Activated T-helper 2 cell treated with anti-CD3 and anti-CD28 coated beads, Interferon-gamma antibody, Interleukin-2, Interleukin-4, amounts not matched to agents 10 μg/mL and 5 μg/mL and 100 μg/mL, durations not matched to agents 14 hours and 24 hours and 36 hours (primary cell): ENCODE measurements at places on chromosomes 11 and 22. TPM values are rescaled to one million over a fixed set of nuclear protein-coding genes. Genes with fewer than 3 reads are reported as not detected.

DNA sequence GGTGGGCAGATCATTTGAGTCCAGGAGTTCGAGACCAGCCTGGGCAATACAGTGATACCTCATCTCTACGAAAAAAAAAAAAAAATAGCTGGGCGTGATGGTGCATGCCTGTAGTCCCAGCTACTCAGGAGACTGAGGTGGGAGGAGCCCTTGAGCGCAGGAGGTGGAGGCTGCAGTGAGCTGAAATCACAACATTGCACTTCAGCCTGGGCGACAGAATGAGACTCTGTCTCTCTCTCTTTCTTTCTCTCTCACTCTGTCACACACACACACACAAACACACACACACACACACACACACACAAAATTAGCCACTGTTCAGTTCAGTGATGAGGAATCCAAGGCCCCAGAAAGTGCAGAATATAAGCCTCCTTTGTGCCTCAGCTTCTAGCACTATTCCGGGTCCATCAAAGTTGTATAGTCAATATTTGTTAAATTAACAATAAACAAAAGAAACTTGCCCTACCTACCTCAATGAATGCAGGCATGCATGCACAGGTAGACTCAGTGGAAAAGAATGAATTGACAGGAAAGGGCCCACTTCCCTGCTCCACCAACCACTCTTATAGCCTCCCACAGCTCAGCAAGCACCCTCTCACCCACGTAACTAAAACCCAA lies 3.9 kb upstream of the SMIM35 start:
- H3K27me3 ChIP-seq: peaks cover 4% of the 10 kb centered on the region
- no peaks in the 10 kb centered on the region for H3K36me3 ChIP-seq
- no peak overlapping the region for H3K27ac ChIP-seq
- no peak for DNase-seq
- no peak overlapping the region for H3K4me3 ChIP-seq

- H3K4me1 ChIP-seq: peaks cover 18% of the 10 kb centered on the region
- H3K4me3 ChIP-seq: no peak overlapping the region
- H3K27ac ChIP-seq: peak overlapping the region; percentile 71
- H3K27me3 ChIP-seq: no peaks in the 10 kb centered on the region
These were observed 20.4 kb downstream of the FAM168A start for GRCh38 chr11:73577496-73577917.

TRIM48 gene
- not detected in 2 replicates for total RNA-seq

- H3K27me3 ChIP-seq: peaks cover 19% of the 10 kb centered on the region
- H3K36me3 ChIP-seq: peaks cover 4% of the 10 kb centered on the region
- H3K4me1 ChIP-seq: peaks cover 34% of the 10 kb centered on the region
- H3K4me3 ChIP-seq: no peak overlapping the region
- H3K27ac ChIP-seq: no peak overlapping the region
- no peak for DNase-seq
These were observed 32.2 kb upstream of the PLET1 start for GRCh38 chr11:112292785-112293407.

TBRG1 gene
- 36.1 and 37.4 TPM in 2 replicates for total RNA-seq

DNA sequence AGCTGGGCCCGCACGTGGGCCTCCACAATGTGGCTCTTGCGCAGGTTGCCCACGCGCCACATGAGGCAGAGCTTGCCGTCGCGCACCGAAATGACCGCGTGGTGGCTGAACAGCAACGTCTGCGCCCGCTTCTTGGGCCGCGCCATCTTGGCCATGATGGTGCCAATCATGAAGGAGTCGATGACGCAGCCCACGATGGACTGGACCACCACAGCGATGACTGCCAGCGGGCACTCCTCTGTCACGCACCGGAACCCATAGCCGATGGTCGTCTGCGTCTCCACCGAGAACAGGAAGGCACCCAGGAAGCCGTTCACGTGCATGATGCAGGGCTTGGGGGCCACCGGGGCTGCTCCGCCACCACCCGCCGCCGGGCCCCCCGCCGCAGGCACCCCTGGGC lies 27.5 kb downstream of the KCNJ4 start:
- H3K27ac ChIP-seq: no peak overlapping the region
- no peaks in the 10 kb centered on the region for H3K27me3 ChIP-seq
- no peaks in the 10 kb centered on the region for H3K36me3 ChIP-seq
- DNase-seq: no peak
- H3K4me1 ChIP-seq: no peaks in the 10 kb centered on the region

DNA sequence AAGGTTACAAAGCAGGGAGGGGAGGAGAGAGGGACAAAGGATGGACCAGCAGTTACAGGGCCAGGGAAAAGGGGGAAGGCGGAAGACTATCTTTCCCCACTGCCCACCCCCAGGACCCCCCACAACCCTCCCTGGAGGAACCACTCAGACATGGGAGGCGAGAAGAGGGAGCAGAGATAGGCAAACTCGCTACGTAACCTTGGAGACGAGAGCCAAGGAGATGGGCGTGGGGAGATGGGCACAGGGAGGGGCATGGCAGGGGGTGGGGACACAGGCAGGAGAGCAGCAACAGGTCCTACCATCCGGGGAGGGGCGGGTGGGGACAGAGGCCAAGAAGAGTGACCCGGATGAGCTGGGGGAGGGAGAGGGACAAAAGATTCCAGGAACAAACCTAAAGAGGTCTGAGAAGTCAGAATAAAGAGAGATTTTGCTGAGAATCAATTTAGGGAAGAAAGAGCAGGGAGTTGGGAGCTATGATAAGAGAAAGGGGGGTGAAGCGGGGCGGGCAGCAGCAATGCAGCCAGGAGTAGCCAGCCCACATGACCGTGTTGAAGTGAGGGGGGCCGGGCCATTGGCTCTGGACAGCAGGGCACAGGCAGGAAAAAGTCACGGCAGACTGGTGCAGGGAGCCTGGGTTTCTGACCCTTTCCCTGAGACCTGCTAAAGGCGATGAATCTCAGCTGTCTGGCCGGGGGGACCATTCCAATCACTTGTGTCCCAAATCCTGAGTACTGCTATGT lies 128.4 kb downstream of the BUD13 start:
- H3K36me3 ChIP-seq: no peaks in the 10 kb centered on the region
- H3K4me1 ChIP-seq: no peaks in the 10 kb centered on the region
- no peak for DNase-seq
- no peak overlapping the region for H3K27ac ChIP-seq
- no peak overlapping the region for H3K4me3 ChIP-seq

SLC16A8 gene
- total RNA-seq: not detected in 2 replicates

DNA sequence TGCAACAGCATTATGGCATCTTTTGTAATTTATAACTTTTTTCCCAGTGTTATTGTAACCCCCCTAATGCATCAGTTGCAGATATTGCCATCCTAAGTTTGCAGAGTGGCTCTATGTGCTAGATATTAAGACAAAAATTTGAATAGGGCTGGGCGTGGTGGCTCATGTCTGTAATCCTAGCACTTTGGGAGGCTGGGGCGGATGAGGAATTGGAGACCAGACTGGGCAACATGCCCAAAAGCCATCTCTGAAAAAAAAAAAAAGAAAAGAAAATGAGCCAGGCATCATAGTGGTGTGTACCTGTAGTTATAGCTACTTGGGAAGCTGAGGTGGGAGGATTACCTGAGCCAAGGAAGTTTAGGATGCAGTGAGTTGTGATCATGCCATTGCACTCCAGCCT lies 50.1 kb upstream of the MUC15 start:
- no peak for DNase-seq
- H3K27me3 ChIP-seq: no peaks in the 10 kb centered on the region
- no peak overlapping the region for H3K4me3 ChIP-seq
- H3K36me3 ChIP-seq: no peaks in the 10 kb centered on the region

VSIG10L2 gene
- total RNA-seq: not detected in 2 replicates

- H3K4me1 ChIP-seq: no peaks in the 10 kb centered on the region
- H3K4me3 ChIP-seq: no peak overlapping the region
- H3K27ac ChIP-seq: no peak overlapping the region
- peaks cover 2% of the 10 kb centered on the region for H3K27me3 ChIP-seq
These were observed 41.4 kb upstream of the CLDN5 start for GRCh38 chr22:19565382-19566278.

GRCh38 chr11:81072273-81072672 lies 1631.4 kb upstream of the TENM4 start:
- no peak overlapping the region for H3K4me3 ChIP-seq
- H3K27ac ChIP-seq: no peak overlapping the region
- no peaks in the 10 kb centered on the region for H3K27me3 ChIP-seq
- no peak for DNase-seq
- no peaks in the 10 kb centered on the region for H3K4me1 ChIP-seq
- no peaks in the 10 kb centered on the region for H3K36me3 ChIP-seq

DNA sequence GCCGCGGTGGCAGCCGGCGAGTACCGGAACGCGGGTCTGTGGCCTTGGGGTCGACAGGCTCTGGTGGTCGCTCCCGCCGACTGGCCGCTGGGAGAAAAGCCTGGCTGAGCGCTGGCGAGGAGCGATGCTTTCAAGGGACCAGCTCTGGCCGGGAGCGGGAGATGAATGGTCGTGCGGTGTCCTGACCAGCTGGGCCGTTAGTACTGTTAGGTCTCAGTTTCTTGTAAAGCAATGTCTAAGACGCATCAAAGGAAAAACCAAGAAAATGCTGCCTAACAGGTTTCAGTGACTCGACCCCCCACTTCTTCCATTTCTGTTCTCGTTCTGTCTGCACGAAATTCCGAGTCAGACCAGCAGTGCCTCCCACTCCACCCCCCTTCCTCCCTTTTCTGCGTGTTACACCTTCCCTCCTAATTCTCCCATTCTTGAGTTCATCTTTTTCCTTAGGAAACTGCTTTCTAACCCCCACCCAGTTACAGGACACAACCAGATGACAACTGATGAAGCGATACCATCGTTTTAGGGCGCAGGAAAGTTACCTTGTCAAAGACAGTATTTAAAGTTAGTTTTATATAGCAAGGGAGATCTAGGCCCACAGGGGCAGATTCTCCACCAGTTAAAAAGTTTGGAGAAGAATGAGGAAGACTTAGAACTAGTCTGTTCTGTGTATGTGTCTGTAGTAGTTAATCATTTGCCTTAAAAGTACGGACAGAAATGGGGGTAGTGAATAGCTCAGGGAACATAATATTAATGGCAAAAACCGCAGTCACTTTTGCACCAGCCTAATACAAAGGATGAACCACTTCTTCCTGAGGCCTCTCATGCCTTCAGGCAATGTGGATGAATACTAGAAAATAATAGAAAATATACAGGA lies 1.0 kb downstream of the CUL5 start:
- peak overlapping the region; percentile 94 for H3K27ac ChIP-seq
- peak overlapping the region; percentile 91 for H3K4me3 ChIP-seq
- no peak for DNase-seq
- no peaks in the 10 kb centered on the region for H3K27me3 ChIP-seq
- H3K36me3 ChIP-seq: peaks cover 17% of the 10 kb centered on the region
- H3K4me1 ChIP-seq: peaks cover 16% of the 10 kb centered on the region

DNA sequence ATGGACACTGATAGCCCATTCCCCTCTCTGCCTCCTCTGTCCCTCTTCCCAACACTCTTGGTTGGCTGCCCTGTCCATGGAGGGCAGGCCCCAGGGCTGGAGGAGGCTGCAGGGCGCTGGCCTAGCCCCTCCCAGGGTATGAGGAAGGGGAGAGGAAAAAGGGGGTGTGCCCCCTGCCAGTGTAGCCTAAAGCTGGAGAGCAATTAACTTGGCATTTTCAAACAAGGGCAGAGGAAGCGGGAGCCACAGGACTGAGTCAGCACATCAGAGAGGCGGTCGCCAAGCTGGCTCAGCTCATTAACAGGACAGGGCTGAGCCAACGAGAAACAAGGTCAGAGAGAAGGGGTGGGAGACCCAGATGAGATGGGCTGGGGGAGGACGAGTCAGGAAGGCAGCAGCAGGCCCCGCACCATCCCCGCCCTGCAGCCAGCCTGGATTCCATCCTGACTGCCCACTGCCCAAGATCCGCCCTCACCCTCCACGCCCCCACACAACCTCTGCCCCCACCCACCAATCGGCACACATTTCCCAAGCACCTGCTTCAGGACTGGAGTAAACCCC lies 76.3 kb downstream of the BUD13 start:
- DNase-seq: no peak
- no peaks in the 10 kb centered on the region for H3K4me1 ChIP-seq
- H3K4me3 ChIP-seq: no peak overlapping the region

- H3K4me1 ChIP-seq: no peaks in the 10 kb centered on the region
- no peaks in the 10 kb centered on the region for H3K36me3 ChIP-seq
- no peak overlapping the region for H3K27ac ChIP-seq
- H3K27me3 ChIP-seq: peaks cover 13% of the 10 kb centered on the region
These were observed 31.7 kb downstream of the FAM181B start for GRCh38 chr11:82701847-82702520.

DNA sequence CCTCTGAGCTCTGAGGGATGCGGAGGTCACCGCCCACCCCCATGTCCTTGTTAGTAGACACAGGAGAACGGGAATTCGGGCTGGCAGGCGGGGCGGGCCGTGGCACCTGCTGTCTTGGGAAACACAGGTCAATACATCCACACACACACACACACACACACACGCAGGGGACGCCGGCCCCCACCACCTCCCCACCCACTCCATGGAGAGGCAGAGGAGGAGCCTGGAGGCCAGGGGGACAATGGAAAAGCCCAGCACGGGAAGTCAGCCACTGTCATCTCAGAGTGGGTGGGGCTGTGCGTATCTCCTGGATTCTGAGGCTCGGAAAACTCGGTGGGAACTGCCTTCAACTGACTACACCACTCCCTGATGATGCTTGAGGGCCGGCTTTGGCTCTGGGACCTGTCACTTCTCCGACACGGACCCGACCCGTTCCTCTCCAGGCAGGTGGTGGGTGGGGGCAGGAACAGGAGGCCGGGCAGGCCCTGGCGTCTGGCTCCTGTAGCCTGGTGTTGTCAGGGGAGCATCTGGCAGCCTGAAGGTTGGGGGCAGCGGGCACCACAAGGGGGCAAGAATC lies 18.5 kb upstream of the TMEM184B start:
- peaks cover 36% of the 10 kb centered on the region for H3K36me3 ChIP-seq
- H3K4me3 ChIP-seq: no peak overlapping the region
- no peak overlapping the region for H3K27ac ChIP-seq
- DNase-seq: no peak

DNA sequence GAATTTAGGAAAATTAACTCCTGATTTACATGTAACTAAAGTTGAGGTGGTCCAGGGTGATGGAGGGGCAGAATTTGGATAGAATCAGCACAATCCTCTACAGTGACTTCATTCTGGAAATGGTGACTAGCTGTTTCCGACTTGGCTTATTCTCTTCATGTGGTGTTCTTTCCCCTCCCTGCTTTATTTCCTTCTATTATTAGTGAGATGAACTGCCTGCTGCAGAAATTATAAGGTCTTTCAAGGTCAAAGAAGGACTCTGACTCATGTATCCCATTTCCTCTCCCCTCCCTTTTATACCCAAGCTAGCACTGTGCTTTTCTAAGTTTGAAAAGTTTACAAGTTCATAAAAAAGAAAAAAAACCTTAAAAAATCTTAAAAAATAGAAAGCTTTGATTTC lies 12.2 kb upstream of the MRPL17 start:
- H3K4me1 ChIP-seq: peaks cover 22% of the 10 kb centered on the region
- H3K36me3 ChIP-seq: peaks cover 3% of the 10 kb centered on the region
- no peak for DNase-seq
- no peak overlapping the region for H3K4me3 ChIP-seq

CTSW gene
- total RNA-seq: 10.0 and 10.3 TPM in 2 replicates

- H3K4me1 ChIP-seq: peaks cover 14% of the 10 kb centered on the region
- H3K36me3 ChIP-seq: peaks cover 5% of the 10 kb centered on the region
- no peak overlapping the region for H3K27ac ChIP-seq
- no peak overlapping the region for H3K4me3 ChIP-seq
- DNase-seq: no peak
These were observed 64.5 kb upstream of the CRTAM start for GRCh38 chr11:122773781-122774266.
